ENCODE measurements at places on chromosomes 7 and 10.

DNA sequence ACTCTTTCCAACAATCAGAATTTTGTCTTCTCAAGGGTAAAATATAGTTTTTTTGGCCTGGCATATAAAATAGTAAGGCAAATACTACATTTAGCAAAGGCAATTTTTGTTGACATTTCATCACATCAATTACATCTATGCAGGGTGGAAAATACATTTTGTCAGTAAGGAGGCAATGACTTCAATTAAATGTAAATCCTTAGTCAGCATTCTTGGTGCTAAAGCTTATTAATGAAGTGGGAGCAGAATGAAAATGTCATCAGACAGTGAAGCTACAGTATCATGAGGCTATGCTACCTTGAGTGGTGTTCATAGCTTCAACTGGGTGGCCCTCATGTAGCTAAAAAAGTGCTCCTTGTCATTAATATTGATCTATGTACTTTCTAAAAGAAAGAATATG is 8.9 kb downstream of the LRRTM3 start:
- DNase-seq: no peak

DNA sequence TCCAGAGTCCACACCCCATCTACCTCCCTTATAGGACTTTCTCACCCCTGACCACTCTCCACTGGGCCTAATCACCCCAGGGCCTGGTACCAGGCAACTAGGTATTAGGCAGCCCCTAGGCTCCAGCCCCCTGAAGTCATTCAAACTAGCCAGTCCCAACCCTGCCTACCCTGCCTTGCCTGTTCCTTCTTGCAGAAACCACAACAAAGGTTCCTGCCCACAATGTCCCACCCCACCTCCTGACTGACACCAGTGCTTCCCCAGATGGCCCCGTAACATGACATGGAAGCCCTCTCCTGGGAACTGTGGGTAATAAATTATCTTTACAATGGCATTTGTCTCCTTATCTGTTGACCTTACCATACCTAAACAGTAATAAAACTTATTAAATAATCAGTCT is 100.6 kb upstream of the PDE1C start:
- no peak for DNase-seq

DNA sequence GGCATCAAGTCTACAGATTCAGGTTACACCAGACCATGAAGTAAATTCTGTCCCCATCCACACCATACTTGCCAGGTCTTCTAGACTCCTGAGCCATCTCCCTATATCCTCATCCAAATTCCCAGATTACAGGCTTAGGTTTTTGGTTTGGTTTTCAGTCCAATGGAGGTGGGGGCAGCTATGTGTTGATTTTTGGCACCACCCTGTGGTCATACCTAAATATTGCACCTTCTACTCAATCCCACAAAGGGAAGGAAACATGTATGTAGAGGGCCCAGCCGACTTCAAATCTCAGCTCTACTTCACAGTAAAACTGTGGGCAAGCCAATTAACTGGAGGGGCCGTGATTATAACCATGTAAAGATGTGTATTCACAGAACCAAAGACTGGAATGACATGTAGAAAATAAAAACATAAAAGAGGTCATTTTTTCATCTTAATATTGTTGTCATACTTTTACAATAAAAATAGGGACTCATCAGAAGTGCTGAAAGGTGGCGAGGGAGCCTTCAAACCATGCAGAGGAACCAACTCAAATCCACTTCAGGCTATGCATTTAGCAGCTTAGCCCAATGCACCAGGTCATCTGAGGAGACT is 19.8 kb downstream of the ERCC6 start:
- no peak for DNase-seq

DNA sequence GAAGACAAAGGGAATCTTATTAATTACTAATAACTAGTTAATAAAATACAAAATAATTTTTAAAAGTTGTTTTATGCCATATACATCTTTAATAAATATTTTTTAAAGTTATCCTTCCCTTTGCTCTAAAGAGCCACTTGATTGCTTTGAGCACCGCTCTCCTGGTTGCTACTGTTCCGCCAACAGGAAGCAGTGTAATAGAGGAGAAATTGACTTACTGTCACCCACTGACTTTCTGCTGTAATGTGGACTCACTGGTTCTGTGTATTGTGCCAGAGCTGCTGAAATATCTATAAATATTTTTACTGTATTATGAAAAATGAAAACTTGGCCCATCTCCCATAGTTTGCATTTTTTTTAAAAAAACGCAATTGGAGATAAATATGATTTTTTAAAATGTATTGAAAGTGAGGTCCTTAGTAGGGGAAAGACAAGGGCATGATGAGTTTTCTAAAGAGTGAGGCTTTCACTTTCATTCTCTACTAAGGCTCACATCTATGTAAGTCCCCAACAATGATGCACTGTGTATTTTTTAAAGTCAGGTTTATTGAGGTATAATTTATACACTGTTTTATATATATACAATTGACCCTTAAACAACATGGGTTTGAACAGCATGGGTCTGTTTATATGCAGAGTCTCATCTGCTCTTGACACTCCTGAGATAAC is 100.5 kb downstream of the NPY start:
- no peak for DNase-seq

- no peak for DNase-seq
Observed at GRCh38 chr10:32273336-32273735, 73.6 kb downstream of the EPC1 start.

DNA sequence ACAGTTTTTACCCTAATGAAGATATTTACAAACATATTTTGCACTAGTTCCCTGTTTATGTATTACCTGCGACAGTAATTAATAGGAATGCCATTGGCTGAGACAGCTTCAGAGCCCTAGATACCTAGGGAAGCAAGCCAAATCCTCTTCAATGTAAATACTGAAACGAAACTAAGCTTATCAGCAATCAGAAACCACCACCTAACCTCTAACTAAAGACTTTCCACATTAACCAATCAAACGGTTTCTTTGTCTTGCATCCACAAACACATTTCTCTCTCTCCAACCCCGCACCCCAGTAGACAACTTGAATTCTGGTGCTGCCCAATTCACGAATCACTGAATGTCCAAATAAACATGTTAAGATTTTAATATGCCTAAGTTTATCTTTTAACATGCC is 474.4 kb upstream of the C7orf33 start:
- DNase-seq: no peak

DNA sequence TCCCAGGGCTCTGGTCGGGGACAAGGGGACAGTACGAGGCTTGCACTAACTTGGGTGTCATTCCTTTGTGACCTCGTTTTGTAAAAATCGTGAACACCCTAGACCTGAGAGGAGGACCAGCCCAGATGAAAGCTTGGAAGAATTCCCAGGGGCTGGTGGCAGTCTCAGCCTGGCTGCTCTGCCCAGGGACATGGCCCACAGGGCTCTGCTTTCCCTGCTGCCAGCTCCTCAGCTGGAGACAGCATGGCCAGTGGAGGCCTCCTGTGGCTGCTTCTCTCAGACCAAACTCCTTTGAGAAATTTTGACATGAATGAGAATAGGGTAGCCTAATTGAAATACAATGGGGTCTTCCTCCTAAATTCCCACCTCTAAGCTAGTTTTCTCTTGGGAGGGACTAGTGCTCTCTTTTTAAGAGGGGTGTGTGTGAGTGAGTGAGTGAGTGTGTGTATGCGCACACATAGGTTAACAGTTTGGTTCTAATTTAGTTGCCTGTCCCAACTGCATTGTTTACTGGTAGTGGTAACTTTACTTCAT is 140.3 kb upstream of the EFCAB10 start:
- no peak for DNase-seq

DNA sequence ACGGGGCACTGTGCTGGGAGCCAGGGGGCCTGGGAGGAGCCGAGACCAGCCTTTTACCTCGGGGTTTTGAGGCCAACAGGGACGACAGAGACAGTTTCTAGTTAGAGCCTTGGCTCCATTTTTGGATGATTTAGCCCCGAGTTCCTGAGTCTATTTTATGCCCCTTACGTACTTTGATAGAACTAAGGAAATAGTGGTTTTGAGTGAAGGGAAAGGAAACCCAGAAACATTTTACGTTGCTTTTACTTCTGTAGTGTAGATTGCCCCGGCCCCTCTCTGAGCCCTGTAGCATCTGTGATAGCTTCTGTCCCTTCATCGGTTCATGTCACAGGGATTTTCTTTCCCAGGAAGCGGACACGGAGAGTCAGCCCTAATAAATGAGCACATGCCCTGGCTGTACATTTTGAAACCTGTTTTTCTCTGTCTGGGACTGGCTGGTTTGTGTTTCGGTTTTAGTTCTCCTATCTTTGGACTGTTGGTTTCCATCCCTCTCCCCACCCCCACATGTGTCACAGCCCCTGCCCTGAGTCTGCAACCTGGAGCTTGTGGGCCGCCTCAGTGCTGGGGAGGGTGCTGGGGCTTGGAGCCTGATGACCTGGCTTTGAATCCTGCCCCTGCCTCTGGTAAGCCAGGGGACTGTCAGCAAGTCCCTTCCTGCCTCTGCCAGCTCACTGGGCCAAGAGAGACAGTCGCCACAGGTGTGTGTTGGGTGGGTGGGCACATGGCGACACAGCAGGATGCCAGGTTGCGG is 6.9 kb upstream of the ORAI2 start:
- no peak for DNase-seq

- no peak for DNase-seq
Observed at GRCh38 chr10:11663763-11664555, 52.5 kb upstream of the USP6NL start.

GRCh38 chr10:58952162-58952601 is 224.3 kb upstream of the PHYHIPL start:
- no peak for DNase-seq

GRCh38 chr7:39923091-39923490 is 27.0 kb upstream of the CDK13 start:
- no peak for DNase-seq

- DNase-seq: no peak
Observed at GRCh38 chr10:131253931-131254858, 57.3 kb downstream of the TCERG1L start.

- no peak for DNase-seq
Observed at GRCh38 chr7:140033779-140034363, 28.9 kb downstream of the PARP12 start.

GRCh38 chr10:133087679-133088178 is at the start of gene ADGRA1:
Gene ADGRA1, plus strand, starts transcription at chr10:133087924. Its CDS starts 986 bp downstream, at chr10:133088910.
- no peak for DNase-seq

DNA sequence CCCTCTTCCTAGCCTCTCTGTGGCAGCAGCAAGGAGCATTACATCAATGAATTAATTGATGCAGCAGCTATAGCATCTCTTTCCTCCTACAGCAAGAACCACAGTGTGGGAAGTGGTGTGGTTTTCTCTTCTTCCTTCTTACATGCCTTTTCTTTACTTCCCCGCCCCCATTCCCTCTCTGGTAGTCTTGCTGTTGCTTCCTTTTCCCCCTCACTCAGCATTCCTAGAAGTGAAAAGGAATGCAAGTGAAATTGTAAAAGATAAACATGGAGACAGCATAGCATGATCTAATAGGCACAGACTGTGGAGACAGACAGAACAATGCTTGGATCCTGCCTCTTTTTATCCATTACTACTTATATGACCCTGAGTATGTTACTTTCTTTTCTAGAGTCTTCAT is 370.5 kb upstream of the BMPER start:
- no peak for DNase-seq

DNA sequence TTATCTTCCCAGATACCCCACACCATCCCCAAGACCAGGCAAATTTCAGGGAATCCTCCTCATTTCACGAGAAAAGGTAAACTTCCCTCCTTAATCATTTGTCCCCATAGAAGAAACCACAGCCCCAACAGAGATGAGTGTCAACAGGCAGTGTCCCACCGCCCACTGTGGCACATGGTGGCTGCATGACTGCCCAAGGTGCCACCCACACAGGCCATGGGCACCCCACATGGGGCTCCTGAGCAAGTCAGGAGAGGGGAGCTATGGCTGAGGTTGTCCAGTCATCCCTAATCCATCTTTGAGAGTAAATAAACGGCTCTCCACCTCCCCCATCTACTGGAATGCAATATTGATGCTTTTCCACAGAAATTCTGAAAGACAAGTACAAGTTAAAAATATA is 44.1 kb downstream of the ANTXRL start:
- no peak for DNase-seq

DNA sequence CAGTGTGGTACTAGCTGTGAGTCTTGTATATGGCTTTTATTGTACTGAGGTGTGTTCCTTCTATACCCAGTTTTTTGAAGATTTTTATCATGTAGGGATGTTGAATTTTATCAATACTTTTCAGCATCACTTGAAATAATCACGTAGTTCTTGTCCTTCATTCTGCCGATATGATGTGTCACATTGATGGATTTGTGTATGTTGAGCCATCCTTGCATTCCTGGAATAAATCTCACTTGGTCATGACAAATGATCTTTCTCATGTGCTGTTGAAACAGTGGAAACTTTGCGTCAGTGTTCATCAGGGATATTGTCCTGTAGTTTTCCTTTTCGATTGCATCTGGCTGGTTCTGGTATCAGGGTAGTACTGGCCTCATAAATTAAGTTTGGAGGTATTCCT is 7.1 kb upstream of the PRKAR1B start:
- DNase-seq: no peak

GRCh38 chr10:7817576-7817975 is 729 bp upstream of the TAF3 start:
- no peak for DNase-seq
